ENCODE measurements at places on chromosomes 13 and 19.
A peak's percentile ranks its signal among the peaks of the same experiment; 100 is the strongest.

DNA sequence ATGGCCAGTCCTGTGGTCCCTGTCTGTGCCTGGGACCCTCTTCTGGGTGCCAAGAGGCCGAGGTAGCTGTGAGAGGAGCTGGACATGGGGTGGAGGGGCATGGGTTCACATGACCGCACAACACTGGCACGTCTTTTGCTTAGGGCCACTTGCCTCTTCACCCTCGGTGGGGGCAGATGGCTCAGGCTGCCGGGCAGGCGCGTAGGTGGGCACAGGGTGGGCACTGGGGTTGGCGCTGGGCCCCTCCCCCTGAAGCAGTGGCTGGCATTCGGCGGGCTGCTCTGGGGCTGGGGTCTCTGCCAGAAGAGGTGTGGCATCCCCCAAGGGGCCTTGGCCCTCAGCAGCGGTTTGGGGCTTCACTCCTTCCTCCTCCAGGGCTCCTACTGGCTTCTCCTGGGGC, 8.4 kb downstream of the PALM3 start:
- no peak for DNase-seq

- no peak for DNase-seq
Observed at GRCh38 chr13:62799931-62800436, 1384.3 kb upstream of the PCDH20 start.

DNA sequence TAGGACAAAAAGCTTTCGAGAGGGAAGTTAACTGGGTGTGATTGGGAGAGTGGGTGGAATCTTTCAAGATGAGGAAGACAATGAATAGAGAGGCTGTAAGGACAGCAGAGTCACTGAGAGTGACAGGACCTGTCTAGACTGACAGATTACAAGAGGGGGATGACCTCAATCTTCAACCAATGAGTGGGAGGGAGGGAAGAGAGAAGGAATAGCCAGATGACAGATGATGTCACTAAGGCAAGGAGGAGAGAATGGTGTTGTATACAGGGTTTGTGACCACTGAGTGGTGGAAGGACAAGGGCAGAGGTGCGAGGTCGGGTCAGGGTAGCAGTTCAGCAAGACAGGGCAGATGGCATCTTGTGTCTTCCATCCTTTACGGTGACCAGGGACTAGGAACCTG, 5.8 kb upstream of the ILF3 start:
- no peak for DNase-seq

GRCh38 chr19:45526143-45526542, 18.9 kb downstream of the VASP start:
- no peak for DNase-seq

- no peak for DNase-seq
Observed at GRCh38 chr13:99044764-99045163, 66.9 kb upstream of the DOCK9 start.

DNA sequence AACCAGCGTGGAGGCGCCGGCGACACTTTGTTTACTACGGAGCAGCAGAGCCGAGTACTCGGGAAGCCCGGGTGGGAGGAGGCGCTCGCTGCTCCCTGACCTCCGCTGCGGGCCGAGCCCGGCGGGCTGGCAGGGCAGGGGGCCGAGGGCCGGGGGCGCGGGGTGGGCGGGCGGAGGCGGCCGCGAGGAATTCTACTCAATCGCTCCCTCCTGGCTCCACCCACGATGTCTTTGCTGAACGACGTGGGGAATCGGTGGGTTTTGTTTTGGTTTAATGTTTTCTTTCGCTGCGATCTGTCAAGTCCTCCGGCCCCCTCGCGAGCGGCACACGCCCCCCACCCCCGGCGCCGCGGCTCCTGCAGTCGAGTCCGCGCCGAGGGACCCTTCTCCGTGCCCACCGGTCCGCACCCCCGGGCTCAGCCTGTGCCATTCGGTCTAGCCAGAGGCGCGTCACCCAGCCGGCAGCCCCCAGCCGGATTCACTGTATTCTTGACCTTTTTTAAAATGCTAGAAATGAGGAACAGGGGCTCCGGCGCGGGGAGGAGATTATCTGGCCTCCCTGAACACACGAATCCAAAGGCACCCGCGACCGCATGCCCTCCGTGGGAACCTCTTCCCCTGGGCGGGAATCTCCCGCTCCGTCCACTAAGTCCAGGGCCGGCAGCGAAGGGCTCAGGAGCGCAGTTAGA, 636 bp upstream of the FOXO1 start:
- DNase-seq = no peak

GRCh38 chr13:27270594-27271520, at the start of gene RASL11A:
RASL11A (plus strand) TSS chr13:27270830; CDS start chr13:27270945, 115 bp downstream.
- DNase-seq = peak; percentile 44

DNA sequence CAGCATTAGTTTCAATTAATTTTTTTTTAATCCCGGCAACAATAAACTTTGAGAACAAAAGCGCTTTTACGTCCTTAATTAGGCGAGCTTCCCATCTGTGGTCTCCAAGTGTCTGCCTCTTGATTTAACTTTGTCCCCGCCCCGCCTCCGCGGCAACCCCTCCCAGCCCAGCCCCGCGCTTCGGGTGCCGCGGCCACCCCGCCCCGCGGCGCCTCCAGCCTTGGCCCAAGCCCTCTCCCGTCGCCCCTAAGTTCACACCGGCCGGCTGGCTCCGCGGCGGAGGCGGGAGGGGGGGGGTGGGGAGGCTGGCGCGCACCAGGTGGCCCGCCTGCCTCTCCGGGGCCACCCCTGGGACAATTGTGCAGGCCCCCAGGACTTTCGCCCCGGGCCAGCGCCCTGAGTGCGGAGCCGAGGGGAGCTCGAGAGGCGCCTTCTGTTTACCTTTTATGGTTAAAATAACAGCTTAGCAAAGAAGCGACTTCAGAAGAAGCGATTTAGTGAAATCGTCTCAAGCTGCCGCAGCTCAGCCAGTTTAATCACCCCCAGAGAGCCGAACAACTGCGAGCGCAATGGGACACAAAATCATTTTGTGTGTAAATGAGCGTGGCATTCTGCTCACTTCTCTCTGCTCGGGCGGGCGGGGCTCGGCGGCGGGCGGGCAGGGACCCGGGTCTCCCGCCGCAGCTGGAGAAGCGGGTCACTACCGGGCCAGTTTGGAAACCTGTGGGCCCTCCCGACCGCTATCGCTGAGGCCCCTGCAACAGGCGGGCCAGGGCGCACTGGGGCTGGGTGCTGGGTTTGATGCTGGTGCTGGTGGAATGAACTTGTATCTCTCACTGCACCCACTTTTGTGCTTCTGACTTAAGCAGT, 1.4 kb downstream of the KCTD15 start:
- no peak for DNase-seq

DNA sequence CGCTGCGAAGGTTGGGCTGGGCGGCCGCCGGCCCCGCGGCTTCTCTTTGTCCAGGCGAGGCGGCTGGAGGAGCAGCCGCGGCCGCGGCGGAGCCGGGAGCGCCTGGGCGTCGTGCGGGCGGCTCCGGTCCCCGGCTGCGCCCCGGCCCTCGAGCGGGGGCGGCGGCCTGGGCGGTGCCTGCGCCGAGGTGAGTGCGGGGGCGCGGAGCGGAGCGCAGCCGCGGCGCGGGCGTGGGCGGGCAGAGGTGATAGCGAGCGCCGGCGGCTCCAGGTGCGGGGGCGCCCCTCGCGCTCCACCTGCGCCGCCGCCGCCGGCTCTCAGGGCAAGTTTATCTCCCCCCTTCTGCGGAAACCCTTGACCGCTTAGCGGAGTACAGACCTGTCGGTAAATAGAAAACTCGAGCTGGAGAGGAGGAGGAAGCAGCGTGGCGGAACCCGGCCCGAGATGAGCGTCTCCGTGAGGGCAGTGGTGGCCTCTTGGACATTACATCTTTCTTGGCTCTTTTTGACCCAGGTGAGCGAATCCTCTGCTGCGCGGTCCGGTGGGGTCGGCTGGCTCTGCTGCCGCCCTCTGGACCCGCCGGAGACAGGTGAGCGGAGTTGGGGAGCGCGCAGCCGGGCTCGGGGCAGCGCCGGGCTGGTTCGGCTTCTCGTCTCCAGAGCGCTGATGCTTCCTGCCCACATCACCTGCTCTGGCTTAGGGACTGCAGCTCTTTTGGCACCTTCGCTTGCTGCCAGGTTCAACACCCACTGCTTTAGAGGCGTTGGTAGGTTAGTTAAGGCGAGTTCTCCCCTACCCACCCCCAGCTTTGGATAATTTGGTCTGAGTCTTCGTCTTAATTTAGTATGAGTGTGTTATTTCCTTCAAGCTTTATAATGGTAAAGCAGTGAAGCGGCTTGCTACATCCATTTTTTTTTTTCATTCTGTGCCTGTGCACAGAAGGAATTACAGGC, at the start of gene MTUS2:
MTUS2 (plus strand) TSS at position 241 of the 953 bp plus-strand sequence.
- DNase-seq = no peak

DNA sequence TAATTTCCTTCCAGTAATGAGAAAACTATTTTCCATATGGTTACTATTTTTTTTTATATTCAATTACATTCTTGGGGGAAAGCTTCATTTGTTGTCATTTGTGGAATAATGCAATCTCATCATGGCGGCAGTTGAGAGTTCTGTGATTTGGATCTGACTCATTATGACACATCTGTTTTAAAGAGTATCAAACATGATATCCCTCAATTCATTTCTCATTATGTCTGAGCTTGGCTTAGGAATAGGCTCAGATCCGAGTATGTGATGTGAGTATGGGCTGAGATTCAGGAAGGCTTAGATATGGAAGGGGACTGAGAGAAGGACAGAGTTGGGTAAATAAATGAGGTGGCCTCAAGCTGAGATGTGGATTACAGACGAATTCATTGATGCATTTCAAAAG, 64.4 kb downstream of the POSTN start:
- DNase-seq = no peak
